Natural killer cell (primary cell): ENCODE measurements at places on chromosomes 2 and 18.
A peak's percentile ranks its signal among the peaks of the same experiment; 100 is the strongest.

- no peak for DNase-seq
- H3K27ac ChIP-seq: no peak overlapping the region
- no peaks in the 10 kb centered on the region for H3K36me3 ChIP-seq
- H3K27me3 ChIP-seq: no peaks in the 10 kb centered on the region
- peaks cover 6% of the 10 kb centered on the region for H3K4me1 ChIP-seq
These were observed 134.7 kb downstream of the PXDN start for GRCh38 chr2:1609485-1610095.

GRCh38 chr18:57798713-57799373 is 4.3 kb downstream of the ATP8B1 start:
- H3K27ac ChIP-seq: no peak overlapping the region
- H3K4me3 ChIP-seq: no peak overlapping the region
- DNase-seq: no peak
- H3K36me3 ChIP-seq: no peaks in the 10 kb centered on the region
- H3K27me3 ChIP-seq: peaks cover 19% of the 10 kb centered on the region

- no peak overlapping the region for H3K4me3 ChIP-seq
- peaks cover 6% of the 10 kb centered on the region for H3K27me3 ChIP-seq
- H3K36me3 ChIP-seq: no peaks in the 10 kb centered on the region
- no peaks in the 10 kb centered on the region for H3K4me1 ChIP-seq
- DNase-seq: no peak
- H3K27ac ChIP-seq: no peak overlapping the region
These were observed 82.4 kb downstream of the TTC32 start for GRCh38 chr2:19819097-19820065.

DNA sequence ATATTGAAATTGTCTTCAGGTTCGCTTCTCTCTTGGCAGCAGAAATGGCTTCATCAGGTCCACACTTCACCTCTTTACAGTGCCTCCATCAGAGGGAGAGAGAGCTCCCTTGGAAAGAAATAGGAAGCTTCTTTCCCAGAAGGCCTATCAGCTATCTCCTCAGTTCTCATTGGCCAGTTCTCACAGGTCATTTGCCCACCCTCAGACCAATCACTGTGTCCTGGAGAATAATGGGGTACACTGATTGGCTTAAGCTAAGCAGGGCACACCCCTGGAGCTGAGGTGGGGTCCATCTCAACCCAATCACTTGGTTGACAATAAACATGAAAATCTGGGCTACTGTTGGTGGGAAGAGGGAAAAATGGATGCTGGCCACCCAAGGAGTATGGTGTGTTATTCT is 5.2 kb downstream of the GNLY start:
- no peaks in the 10 kb centered on the region for H3K27me3 ChIP-seq
- peak overlapping the region; percentile 85 for H3K27ac ChIP-seq
- no peak for DNase-seq
- H3K4me1 ChIP-seq: peaks cover 68% of the 10 kb centered on the region
- H3K36me3 ChIP-seq: peaks cover 53% of the 10 kb centered on the region

GRCh38 chr18:9994701-9995235 is 81.0 kb downstream of the VAPA start:
- DNase-seq: no peak
- H3K27me3 ChIP-seq: no peaks in the 10 kb centered on the region
- no peak overlapping the region for H3K27ac ChIP-seq
- no peaks in the 10 kb centered on the region for H3K36me3 ChIP-seq
- no peak overlapping the region for H3K4me3 ChIP-seq
- H3K4me1 ChIP-seq: no peaks in the 10 kb centered on the region

DNA sequence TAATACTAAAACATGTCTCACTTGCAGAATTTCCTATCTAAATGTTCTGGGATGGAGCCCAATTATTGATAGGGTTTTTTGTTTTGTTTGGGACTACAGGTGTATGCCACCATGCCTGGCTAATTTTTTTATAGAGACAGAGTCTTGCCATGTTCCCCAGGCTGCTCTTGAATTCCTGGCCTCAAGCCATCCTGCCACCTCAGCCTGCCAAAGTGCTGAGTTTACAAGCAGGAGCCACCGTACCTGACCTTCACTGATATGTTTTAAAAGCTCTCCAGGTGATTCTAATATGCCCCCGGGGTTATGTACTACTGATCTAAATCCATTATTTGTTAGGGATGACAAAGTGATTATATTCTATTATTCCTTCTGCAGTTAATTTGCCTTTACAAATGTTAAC is 2.2 kb downstream of the ELAC1 start:
- H3K4me3 ChIP-seq: no peak overlapping the region
- DNase-seq: no peak
- no peak overlapping the region for H3K27ac ChIP-seq
- H3K4me1 ChIP-seq: peaks cover 7% of the 10 kb centered on the region
- no peaks in the 10 kb centered on the region for H3K27me3 ChIP-seq

- no peaks in the 10 kb centered on the region for H3K36me3 ChIP-seq
- peak; percentile 93 for DNase-seq
- no peak overlapping the region for H3K4me3 ChIP-seq
These were observed 48.8 kb downstream of the TMEM163 start for GRCh38 chr2:134669731-134670669.

- no peaks in the 10 kb centered on the region for H3K27me3 ChIP-seq
- no peak overlapping the region for H3K27ac ChIP-seq
- no peaks in the 10 kb centered on the region for H3K36me3 ChIP-seq
These were observed 1232.3 kb upstream of the ZEB2 start for GRCh38 chr2:145752091-145752806.

- DNase-seq: no peak
- no peak overlapping the region for H3K27ac ChIP-seq
- no peak overlapping the region for H3K4me3 ChIP-seq
- H3K27me3 ChIP-seq: peaks cover 7% of the 10 kb centered on the region
These were observed 1.8 kb downstream of the CBLN2 start for GRCh38 chr18:72542342-72542741.

GRCh38 chr2:129118296-129118695 is 799.6 kb upstream of the HS6ST1 start:
- H3K27me3 ChIP-seq: no peaks in the 10 kb centered on the region
- H3K27ac ChIP-seq: no peak overlapping the region
- H3K4me1 ChIP-seq: no peaks in the 10 kb centered on the region
- DNase-seq: no peak

GRCh38 chr2:60837123-60837522 is 44.3 kb upstream of the REL start:
- H3K4me3 ChIP-seq: no peak overlapping the region
- DNase-seq: no peak
- no peaks in the 10 kb centered on the region for H3K27me3 ChIP-seq
- H3K4me1 ChIP-seq: peaks cover 21% of the 10 kb centered on the region
- H3K36me3 ChIP-seq: no peaks in the 10 kb centered on the region

GRCh38 chr2:223797037-223797436 is 40.3 kb downstream of the AP1S3 start:
- H3K4me1 ChIP-seq: peaks cover 3% of the 10 kb centered on the region
- no peak for DNase-seq
- H3K4me3 ChIP-seq: no peak overlapping the region
- no peaks in the 10 kb centered on the region for H3K27me3 ChIP-seq
- H3K27ac ChIP-seq: no peak overlapping the region

DNA sequence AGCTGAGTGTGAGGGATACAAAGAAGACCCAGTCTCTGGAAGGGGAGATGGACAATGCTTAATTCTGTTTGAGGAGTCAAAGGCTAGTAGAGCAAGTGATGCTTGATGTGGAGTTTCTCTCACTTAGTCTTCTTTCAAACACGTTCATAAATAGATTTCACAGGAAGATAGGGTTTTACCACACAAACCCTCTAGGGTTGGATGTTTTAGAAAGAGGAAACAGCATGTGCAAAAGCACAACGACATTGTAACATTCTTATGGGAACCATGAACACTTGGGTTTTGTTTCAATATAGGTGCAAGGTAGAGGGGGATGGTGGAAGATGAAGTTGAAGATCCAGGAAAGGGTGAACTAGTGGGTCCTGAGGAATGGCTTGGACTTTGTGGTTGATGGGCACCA is 10.8 kb upstream of the EFEMP1 start:
- H3K27me3 ChIP-seq: no peaks in the 10 kb centered on the region
- no peak for DNase-seq
- no peaks in the 10 kb centered on the region for H3K4me1 ChIP-seq
- H3K27ac ChIP-seq: no peak overlapping the region
- no peak overlapping the region for H3K4me3 ChIP-seq

DNA sequence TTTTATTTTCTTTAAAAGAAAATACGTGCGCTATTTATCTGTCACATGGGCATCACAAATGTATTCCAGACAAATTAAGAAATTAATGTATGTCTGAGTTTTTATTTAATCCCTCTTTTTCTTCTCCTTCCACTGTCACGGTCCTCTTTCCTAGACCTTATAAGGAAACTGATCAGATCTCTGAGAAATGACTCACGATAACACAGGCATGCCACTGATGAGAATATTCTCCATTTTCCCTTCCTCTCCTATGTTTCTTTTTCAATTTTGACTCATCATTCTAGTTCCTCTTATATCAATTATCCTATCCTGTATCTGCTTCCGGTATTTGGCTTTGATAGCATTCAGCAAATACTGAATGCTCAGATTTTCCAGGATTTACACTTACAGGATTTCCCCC is 121.8 kb downstream of the DSC3 start:
- no peaks in the 10 kb centered on the region for H3K27me3 ChIP-seq
- no peak overlapping the region for H3K4me3 ChIP-seq
- no peaks in the 10 kb centered on the region for H3K36me3 ChIP-seq
- H3K27ac ChIP-seq: no peak overlapping the region

GRCh38 chr2:239189711-239190131 is 211.1 kb downstream of the HDAC4 start:
- H3K27ac ChIP-seq: no peak overlapping the region
- H3K27me3 ChIP-seq: no peaks in the 10 kb centered on the region
- no peak for DNase-seq
- H3K4me1 ChIP-seq: peaks cover 4% of the 10 kb centered on the region

DNA sequence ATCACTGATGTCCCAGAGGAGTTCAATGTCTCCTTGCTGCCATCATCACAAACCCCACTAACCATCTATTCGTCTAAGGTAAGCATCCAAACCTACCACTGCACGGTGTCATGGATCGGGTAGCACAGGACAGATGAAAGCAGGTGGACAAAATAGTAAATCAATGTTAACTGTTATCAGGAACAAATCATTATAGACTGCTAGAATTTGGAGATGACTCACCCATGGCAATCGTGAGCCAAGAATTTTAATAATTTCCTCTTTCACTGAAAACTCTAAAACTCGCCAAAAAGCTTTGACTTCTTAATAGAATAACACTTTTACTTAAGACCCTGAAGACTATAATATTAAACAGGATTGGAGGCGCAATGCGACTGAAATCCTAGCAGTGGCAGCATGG is 33.7 kb upstream of the BZW1 start:
- no peak overlapping the region for H3K27ac ChIP-seq
- no peak overlapping the region for H3K4me3 ChIP-seq
- no peaks in the 10 kb centered on the region for H3K4me1 ChIP-seq
- no peaks in the 10 kb centered on the region for H3K27me3 ChIP-seq
- H3K36me3 ChIP-seq: no peaks in the 10 kb centered on the region

- H3K27me3 ChIP-seq: no peaks in the 10 kb centered on the region
- no peaks in the 10 kb centered on the region for H3K36me3 ChIP-seq
- H3K4me3 ChIP-seq: no peak overlapping the region
- H3K27ac ChIP-seq: peak overlapping the region; percentile 46
These were observed 4.4 kb downstream of the CCL20 start for GRCh38 chr2:227817850-227818674.

DNA sequence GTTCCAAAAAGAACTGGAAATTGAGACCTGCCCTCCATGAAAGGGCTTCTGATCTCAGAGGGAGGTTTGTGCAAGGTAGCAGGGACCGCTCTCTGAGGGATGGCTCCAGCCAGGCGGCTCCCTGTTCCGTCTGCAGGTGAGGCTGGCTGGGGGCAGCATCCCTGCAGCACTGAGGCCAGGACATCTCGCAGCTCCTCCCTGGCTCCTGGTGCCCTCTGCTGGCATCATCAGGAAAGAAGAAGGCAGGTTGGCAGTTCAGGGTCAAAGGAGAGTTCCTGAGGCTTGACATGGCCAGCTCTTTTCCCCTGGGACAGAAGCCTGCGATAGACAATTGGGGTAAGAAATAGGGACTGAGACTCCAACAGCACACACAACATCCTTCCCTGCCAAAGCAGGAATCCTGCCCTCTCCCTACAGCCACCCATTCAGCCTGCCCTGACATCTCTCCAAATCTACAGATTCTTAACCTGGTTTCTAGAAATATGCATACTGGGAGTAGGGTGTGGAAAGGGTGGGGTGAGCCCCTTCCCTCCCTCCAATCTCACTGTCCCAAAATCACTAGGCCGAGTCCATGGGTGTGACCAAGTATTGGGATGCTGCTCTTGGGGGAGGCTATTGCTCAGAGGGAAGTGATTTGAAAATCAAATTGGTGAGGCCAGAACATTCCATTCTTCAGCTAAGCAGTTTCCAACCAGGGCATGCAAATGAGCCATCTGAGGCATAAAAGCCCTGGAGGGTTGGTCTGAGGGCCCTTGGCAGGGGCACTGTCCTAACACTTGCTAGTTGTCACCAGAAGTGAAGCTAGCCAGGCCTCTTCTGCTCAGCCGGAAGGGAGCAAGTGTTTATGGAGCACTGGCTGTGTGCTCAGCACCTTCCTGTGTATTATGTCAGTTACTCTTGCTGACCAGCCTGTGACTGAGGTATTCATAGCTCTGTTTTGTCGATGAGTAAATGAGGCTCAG is 185.4 kb downstream of the TFCP2L1 start:
- no peaks in the 10 kb centered on the region for H3K4me1 ChIP-seq
- no peaks in the 10 kb centered on the region for H3K36me3 ChIP-seq
- no peak for DNase-seq

DNA sequence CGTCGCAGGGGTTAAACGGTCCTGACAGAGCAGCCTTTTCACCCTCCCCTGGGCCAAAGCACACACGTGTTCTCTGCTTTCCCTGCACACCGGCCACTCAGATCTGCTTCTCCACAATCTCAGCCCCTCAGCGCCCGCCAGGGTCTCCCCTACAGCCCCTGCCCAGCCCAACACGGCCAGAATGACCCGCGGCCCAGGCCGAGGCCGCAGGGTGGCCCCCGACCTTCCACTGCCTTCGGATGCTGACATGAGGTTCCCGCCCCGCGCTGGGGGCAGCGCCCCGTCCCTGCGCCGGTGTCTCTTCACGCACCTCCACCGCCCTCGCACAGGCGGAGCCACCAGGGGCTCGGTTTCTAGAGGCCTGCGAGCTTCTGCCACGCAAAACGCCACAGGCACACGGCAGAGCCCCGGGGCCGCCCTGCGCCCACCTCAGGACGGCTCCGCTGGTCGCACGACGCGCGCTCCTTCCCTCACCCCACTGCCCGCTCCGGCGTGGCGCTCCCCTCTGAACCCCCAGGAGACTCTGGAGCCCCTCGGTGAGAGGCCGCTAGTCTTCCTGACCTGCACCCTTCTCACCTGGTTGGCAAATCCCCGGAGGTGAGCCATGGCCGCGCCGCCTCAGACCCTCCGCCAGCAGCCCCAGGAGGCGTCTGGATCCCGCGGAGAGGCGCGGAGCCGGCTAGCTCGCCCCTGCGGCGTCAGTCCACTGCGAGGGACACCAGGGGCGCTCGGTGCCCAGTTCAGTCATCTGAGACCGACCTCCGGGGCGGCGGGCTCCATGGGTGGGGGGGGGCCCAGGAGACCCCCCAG is 749 bp downstream of the STK25 start:
- DNase-seq: peak; percentile 55
- no peaks in the 10 kb centered on the region for H3K27me3 ChIP-seq
- no peak overlapping the region for H3K27ac ChIP-seq
- peak overlapping the region; percentile 51 for H3K4me3 ChIP-seq
- H3K4me1 ChIP-seq: peaks cover 24% of the 10 kb centered on the region

GRCh38 chr18:55124078-55124763 is 165.0 kb upstream of the CCDC68 start:
- no peaks in the 10 kb centered on the region for H3K36me3 ChIP-seq
- no peak for DNase-seq
- H3K4me1 ChIP-seq: no peaks in the 10 kb centered on the region
- no peak overlapping the region for H3K27ac ChIP-seq
